ENCODE measurements at places on chromosomes 6 and 20.

- no peak for DNase-seq
Observed at GRCh38 chr6:14925699-14926026, 320.2 kb upstream of the JARID2 start.

DNA sequence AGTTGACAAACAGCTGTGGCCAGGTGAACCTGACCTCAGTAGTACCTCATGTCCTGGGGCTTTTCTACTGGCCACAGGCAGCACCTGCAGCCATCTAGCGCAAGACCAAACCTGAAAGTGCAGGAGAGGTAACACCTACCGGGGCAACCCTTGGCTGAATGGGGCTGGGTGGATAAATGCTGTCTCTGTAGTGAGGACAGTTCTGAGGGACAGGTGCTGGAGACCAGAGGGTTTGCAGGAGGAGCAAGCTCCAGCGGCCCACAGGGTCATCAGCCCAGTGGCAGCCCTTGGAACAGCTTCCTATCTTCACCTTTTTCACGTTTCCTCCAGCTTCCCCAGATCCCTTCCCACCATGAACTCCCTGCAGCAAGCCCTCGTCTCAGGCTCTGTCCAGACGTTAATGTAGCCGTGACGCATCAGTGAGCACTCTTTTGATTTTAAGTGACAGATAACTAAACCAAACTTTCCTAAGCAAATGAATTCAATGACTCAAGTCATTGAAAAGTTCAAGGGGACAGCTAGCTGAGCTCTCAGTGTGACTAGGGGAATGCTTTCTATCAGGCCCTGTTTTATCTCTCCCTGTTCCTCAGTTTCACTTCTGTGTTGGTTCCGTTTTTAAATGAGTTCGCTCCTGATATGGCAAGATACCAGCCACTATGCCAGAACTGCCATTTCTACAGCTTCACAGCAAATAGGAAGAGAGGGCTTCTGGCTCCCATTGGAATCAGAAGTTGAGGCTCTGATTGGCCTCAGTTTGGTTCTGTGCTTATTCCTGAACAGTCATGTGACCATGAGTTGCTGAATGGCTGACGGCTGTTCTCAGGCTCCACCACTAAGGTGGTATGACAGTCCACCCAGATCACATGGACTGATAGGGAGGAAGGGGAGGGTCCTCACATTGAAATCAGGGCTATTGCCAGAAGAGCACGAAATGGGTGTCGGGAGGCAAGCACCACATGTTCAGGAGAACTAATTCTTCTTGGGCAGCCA, 12.1 kb upstream of the PFDN4 start:
- no peak for DNase-seq

GRCh38 chr20:2088891-2089290, 12.7 kb upstream of the STK35 start:
- DNase-seq: no peak

DNA sequence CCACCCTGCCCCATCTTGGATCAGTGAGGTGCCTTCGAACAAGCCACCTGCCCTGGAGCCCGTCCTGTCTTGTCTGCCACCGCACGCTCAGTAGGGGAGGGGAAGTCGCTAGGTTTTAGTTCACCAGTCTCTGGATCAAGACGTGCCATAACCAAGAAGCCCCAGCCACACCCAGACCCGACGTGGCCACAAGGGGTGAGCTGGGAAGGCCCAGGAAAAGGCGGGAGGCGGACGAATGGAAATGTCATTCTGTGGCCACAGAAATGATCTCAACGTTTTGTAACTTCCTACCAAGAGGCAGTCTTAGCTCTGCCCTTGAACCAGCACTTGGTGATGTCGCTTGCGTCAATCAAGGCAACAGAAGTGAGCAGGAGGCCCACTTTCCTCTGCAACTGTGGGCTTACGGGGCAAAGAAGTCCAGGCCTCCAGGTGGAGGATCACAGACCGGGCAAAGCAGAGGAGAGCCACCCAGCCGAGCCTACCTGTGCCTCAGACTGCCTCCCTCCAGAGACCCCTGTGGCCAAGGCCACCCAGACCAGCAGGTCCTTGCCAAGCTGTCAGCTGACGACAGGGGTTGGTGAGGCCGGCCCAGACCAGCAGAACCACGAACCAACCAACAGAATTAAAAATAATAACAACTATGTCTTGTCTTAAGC, 14.5 kb downstream of the GMEB2 start:
- no peak for DNase-seq

DNA sequence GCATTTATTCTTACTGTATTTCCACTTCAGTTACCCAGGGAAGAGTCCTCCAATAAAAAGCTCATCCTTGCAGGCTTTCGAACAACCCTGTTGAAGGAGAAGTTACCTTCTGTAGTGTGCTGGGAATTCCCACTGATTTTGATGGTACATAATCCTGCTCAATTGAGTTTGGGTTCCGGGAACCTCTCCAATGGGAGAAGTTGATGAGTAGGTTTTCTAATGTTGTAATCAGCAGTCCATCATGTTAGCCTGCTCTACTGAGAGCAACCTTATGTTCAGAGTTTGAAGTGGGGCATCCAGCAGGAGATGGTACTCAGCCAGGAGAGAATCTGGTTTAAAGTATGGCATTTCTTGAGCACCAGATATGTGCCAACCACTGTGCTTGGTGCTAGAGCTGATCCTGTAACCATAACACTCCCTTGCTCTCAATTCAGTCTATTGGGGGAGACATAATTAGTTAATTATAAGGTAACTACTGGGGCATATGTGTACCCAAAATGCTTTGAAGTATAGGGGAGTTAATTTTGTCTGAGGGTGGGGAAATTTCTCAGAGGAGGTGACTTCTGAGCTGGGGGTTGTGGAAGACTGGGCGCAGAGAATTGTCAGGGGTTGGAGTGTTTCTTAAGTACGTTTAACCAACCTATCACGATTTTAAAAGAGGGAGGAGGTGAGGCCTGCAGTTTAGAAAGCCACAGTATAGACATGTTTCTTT, 2.1 kb downstream of the TOP1 start:
- no peak for DNase-seq

DNA sequence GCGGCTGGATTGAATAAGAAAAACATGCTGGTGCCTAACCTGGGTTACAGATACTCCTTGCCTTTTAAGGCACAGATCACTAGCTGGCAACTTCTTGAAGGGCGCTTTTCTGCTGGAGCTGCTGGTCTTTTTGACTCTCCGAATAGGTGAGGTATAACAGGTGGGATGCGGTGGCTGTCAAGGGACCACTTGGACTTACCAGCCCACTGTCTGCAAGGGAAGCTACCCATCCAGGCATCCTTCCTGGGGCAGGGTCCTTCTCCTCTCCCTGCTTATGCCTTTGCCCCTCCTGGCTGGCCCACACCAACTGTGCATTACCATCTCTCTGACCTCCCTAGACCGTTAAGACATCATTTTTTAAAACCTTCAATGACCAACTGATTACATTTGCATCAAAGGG, 57.4 kb downstream of the NPEPL1 start:
- no peak for DNase-seq

DNA sequence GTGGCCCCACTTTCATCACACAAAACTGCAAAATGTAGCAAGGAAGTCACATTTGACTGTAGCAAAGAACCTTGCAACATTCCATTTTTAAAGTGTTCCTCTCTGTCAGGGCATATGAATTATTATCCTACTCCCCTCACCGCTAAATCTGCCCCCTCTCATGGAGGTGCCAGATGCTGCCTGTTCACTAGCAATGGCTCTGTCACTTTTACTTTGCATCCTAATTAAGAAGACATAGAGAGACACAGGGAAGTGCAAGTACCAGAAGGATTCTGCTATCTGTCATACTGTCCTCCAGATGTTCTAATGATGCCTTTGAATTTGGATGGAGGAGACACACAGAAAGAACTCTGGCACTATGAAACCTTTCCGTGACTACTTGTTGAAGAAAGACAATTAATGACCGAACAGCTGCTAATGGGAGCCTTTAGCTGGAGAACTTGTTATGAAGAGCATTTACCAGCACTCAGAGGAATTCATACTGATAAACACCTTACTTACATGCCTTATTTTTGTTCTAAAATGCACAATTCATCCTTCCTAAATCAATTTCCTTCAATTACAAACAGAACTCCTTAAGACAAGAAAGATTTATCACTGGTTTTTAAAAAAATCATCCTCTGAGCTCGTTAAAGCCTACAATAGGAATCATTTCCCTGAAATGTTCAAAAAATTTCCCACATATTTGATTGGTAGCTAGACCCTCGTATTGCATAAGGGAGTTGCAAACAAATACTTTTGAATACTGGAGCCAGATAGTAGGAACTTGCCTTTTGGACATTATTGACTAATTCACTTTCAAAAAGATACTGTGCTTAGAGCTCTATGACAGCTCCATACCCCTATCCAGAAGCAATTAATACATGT, 292.6 kb downstream of the UBE3D start:
- no peak for DNase-seq

DNA sequence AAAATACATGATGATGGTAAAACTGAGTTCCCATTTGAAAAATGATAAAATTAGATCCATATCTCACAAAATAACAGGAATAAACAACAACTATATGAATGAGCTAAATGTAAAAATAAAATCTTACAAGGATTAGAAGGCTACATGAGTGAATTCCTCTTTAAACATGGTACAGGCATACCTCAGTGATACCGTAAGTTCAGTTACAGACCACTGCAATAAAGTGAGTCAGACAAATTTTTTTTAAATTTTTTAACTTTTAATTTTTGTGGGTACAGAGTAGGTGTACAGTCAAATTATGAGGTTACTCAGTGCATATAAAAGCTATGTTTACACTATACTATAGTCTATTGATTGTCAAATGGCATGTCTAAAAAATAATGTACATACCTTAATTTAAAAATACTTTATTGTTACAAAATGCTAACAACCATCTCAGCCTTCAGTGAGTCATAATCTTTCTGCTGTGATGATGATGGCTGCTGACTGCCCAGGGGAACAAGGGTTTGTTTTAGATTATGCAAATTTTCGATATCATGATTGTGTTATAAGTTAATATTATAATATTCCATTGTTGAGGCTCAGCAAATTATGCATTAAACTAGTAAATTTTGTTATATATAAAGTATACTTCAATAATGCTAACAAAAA, 222.8 kb upstream of the RUNX2 start:
- no peak for DNase-seq

- no peak for DNase-seq
Observed at GRCh38 chr6:115441651-115442050, 619.0 kb downstream of the FRK start.

DNA sequence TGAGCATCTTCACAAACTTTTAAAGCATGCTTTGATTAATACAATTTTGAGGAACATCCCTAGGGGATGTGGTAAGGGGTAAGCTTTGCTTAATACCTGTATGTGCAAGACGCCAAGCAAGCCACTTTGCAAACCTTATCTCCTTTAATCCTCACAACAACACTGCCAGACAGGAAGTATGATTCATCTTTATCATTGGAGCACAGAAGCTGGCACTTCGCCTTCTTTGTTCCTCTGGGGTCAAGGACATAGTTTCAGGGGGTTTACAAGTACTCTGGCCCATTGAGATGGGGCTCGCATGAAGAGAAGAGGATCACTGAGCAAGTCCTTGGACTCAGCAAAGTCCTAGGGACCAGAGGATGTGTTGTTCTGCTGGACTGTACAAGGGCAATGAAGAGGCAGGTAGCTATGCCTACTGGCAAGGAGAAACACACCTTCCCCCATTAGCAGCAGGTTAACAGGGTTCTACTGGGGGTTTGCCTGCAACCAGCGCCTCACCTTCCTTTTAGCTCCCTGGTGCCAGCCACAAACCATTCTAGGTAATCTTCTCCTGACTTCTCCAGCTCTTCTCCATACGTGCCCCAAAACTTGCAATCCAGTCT, 8.8 kb downstream of the TMEM244 start:
- DNase-seq: no peak

GRCh38 chr6:129263176-129263575, 380.2 kb downstream of the LAMA2 start:
- DNase-seq: no peak

- no peak for DNase-seq
Observed at GRCh38 chr6:105135907-105136430, 43.8 kb downstream of the POPDC3 start.

DNA sequence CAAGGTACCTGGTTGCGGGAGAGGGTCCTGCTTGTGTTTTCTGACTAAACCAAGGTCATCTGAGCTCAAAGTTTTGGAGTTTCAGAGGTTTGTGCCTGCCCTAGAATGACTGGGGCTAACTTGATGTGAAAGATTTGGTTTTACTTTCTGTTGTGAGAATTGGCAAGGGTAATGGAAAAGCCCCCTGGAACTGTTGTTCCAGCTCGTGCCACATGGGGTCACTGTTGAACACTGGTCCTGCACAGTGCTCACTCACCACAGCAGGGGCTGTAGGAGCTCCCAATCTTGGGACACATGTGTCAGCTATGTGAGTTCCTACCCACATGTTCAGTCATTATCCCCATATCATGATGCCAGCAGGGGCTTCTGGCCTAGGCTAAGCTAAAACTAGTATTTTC, 6.5 kb downstream of the TGM6 start:
- DNase-seq: peak; percentile 34

DNA sequence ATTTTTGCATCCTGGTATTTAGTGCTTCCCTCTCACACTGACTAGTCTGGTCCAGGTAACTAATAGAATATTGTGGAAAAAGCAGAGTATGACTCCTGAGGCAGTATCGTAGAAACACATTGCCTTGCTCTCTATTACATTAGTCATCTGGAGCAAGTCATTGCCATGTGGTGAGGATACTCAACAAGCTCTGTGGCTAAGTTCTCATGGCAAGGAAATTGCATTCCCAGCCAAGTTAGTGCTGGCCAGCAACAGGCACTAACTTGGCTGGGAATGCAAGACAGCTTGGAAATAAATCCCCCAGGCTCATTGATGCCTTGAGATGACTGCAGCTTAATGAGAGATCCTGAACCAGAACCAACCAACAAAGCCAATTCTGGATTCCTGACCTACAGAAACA, 39.7 kb upstream of the HTR1B start:
- no peak for DNase-seq

DNA sequence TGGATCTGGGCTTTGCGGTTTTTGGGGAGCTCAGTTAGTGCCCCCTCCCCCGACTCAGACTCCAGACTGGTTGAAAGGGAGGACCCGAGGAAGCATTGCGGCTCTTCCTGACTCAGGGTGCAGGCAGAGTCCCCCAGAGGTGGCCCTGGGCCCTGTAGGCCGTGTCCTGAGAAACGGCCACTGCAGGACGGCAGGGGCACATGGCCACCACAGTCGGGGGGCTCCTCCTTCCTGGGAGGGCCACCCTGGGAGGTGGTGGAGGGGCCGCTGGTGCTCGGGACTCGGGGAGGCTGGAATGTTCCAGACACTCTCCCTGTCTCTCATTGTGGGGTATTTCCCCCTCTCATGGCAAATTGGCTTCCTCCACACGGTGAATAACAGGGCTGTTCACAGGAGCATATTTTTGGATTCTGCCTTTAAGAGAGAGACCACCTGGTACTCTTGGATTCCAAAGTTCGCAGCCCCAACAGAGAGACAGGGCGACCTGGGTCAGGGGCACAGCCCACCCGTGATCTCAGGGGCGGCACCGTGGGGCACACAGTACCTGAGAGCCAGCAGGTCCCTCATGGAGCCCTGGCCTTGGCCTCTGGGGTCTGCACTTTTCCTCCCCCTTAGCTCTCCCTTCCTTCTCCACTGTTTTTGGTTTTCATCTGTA, 35.7 kb downstream of the FRMD1 start:
- no peak for DNase-seq

DNA sequence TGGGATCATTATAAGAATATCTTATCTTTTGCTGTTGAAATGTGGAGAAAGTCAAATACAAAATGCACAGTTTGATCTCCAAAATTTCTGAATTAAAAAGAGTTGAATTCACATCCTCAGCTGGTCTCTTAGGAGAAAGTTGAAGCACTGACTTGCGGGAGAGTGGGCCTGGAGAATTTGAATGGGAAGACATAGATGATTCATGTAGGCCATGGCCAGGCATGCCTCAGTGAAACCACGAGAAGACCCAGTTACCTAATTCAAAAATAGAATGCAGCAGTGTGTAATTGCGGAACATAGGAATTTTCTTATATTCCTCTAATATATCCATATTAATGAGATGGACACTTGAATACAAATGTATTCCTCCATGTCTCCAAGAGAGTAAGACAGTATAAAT, 53.0 kb upstream of the DTNBP1 start:
- no peak for DNase-seq

Measured in stimulated activated CD4-positive, alpha-beta T cell treated with anti-CD3 and anti-CD28 coated beads, Interleukin-1b, Interleukin-23, amount 100 ng/mL, for 4 hours (primary cell).